ENCODE measurements at places on chromosomes 5 and 9.

DNA sequence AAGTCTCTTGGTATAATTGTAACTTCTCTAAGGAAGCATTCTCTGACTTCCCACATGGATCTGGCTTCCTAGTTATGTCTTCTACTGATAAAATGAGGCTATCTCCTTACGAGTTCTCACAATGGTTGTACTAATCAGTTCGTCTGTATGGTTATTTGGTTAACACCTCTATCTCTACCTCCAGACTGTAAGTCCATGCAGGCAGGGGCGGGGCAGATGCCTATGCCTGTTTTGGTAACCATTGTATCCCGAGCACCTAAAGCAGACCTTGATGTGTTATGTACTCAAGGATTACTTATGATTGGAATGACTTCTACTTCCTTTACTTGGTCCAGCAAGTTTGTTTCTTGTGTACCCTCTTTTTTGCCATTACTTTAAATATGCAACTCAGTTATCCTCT lies 125.0 kb upstream of the PITX1 start:
- DNase-seq, result no peak

- DNase-seq, result no peak
These were observed 31.0 kb upstream of the GNA14 start for GRCh38 chr9:77679088-77679487.

GRCh38 chr5:90221951-90222350 lies 187.6 kb downstream of the CETN3 start:
- DNase-seq, result no peak

DNA sequence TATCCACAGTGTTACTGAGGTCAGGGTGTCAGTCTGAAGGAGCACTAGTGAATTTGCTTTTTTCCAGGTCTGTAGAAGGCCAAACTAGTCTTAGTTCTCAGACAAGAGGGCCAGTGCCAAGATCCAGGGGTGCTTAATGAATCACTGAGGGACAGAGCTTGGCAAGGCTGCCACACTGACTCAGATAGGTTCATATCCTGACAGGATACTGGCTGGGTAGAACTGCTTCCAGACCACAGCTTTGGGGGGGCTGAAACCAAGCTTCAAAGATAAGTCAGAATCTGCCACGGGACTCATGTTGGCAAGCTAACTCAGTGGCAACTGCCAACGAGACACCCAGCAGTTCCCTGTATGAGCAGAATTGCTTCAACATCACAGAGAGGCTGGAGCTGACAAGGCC lies 1125.4 kb downstream of the EFNA5 start:
- DNase-seq, result no peak

- no peak for DNase-seq
These were observed 80.2 kb upstream of the DMRT1 start for GRCh38 chr9:761176-761792.

DNA sequence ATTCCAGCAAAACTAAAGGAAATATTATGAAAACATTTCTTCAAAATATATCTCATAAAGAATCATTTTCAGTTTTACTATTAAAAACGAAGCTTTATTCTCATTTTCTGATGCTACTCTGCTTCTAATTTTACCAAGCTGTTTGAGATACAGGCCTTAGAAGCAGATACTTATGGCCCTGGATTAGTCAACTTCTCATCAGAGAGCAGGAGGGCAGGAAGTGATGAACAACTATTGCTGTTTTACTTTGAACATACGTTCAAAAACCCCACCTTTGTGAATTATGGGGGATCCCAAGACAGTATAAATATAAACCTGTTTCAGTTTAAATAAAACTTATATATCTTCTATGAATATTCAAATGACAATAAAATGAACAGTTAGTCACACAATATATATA lies 16.0 kb downstream of the MPDZ start:
- no peak for DNase-seq

DNA sequence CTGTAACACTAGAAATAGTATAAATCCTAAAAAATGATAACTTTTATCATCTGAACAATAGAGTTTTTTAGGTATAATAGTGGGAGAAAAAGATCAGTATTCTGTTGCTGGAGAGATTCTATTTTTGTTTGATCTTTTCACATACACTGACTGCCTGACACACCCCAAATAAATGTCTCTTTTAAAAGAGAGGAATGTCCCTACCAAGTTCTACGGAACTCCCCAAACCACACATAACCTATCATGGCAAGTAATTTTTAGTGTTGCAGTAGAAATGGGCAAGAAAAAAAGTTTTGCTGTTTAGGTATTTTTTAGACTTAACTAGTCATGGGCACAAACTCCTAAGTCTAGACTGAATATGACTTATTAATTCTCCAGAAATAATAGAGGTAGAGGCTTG lies 139.1 kb downstream of the ELAVL2 start:
- DNase-seq, result no peak

DNA sequence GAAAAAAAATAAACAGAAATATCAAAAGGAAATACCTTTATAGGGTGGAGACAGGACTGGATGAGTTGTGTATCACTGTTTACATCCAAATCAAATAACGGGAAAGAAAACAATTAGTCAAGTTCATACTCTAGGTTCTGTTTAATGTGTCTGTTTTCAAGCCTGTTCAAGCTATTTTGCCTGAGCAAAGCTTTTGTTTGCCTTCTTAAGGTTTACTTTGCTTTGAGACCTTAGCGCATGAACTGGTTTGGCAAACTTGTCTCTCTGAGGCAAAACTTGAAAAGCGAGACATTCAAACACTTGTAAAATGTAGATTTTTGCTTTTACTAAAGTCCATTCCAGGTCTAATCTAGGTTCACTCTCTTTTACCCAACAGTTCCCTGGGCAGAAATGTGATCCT lies 174.1 kb upstream of the RFX3 start:
- DNase-seq, result no peak

GRCh38 chr5:87825583-87825982 lies 412.9 kb upstream of the CCNH start:
- DNase-seq, result no peak

- no peak for DNase-seq
These were observed 194.8 kb downstream of the AUH start for GRCh38 chr9:91166796-91167366.

DNA sequence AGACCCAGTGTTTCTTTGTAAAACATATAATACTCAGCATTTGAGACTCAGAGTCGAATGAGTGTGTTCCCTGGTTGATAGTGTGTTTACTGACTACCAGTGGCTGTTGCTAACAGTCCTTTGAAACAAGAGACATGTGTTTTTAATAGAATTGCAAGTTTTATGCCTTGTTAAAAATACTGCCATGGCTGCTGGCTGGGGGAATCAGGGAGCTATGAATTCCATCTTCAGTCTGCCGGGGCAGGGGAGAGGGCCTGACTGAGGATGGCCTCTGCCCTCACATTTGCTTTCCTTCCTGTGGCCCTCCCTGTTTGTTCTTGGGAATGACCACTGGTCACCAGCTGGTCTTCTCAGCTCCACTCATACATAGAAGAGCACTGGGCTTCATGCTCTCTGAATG lies 63.8 kb downstream of the PDZD2 start:
- no peak for DNase-seq

- DNase-seq, result no peak
These were observed 132.0 kb upstream of the WWC1 start for GRCh38 chr5:168159425-168159824.

- no peak for DNase-seq
These were observed 47.9 kb downstream of the PRRT1B start for GRCh38 chr9:131593091-131593820.

- no peak for DNase-seq
These were observed 7.2 kb upstream of the IRX2 start for GRCh38 chr5:2758632-2759031.

DNA sequence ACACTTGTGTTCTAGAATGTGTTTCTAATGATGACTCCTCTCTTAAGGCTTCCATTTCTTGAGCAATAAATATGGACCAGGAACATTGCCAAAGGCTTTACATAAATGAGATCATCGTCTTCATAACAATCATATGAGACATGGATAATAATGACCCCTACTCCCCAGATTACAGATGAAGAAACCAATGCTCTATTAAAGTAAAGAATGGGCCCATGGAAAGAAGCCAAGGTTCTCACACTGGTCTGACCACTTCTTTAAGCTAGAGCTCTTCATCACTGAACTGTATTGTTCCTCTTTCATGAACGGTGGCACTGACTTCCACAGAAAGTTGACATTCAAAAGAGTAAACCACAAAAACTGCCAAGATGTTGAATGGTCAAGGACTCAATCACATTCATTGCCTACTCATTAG lies 65.3 kb downstream of the MARCHF3 start:
- no peak for DNase-seq

DNA sequence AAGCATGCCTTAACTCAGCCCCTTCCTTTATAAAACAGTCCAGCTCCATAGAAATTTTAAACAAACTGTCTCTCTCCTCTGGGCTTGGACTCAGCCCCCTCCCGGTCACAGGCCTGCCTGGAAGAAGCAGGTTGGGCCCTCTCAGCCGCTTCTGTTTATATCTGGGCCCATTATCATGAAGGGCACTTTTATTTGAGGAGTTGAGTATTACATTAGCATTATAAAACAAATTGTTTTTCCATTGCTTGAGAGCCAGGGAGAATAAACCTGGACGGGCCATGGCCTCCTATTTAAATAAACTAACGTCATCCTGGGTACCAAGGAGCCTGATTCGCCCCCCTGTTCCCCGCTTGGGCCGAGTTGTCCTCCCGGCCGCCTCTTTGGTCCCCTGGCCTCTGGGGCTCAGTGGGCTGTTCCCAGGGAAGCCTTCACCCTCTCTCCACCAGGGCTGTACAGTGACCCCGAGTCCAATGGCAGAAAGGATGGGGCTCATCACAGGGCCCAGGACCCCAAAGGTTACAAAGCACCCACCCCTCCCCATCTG lies 13.2 kb downstream of the IRX2 start:
- DNase-seq, result no peak

DNA sequence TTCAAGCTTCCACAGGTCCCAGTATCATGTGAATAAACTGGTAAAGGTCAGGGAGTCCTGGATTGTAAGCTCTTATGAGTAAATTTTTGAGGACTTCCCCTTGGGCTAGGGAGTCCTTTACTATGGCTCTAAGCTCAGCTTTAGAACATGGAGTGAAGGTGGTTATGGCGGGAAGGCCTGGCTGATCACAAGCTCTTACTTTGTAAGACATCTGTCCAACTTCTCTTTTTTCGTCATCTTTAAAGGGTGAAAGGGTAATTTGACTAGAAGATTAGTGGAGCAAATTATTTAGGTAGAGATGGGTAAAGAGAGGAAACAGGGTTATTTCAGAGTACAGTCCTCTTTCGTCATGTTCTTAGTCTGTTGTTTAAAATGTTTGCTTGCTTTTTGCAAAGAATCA lies 155.4 kb downstream of the AOPEP start:
- no peak for DNase-seq

DNA sequence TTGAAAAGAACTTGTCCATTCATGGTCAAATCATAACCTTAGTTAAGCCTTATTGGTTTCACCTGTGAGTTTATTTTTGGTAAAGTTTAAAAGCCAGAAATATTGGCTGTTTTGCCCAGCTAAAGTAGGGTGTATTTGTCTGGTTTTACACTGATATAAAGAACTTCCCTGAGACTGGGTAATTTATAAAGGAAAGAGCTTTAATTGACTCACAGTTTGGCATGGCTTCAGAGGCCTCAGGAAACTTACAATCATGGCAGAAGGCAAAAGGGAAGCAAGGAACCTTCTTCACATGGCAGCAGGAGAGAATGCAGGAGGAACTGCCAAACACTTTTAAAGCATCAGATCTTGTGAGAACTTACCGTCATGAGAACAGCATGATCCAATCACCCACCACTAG lies 55.3 kb downstream of the JAKMIP2 start:
- DNase-seq, result no peak

- no peak for DNase-seq
These were observed 86.6 kb downstream of the C5orf15 start for GRCh38 chr5:133881576-133882388.

GRCh38 chr9:96448546-96449170 lies 1.3 kb upstream of the HABP4 start:
- DNase-seq, result no peak

DNA sequence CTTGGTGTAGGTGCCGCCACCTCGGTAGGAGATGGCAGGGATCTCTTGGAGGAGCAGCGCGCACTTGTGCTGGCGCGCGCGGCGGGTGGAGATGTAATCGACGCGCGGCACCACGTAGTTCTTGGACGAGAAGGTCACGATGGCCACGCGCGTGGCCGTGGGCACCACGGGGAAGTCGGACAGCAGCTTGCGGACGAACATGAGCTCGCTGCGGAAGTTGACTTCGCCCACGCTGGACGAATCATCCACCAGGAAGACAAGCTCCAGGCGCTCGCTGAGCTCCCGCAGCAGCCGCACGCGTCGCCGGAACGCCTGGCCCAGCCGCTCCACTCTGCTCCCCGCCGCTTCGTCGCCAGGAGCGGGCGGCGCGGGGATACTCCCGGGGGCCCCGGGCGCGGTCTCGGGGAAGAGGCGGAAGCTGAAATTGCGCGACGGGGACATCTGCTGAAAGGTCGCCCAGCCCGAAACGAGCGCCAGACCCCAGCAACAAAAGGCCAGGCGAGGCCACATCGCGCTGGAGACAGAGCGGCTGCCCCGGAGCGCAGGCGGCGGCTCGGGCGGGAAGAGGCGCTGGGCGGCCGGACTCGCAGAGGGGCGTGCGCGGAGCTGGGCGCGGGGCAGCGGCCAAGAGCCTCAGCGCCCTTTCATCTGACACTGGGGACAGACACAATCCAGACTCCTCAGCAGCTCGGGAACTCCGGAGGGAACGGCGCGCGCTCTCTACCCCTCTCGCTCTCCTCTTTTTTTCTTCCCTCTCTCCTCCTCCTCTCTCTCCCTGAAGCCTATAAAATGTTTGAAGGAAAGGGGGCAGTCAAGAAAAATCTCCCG lies at the start of gene SVEP1:
Gene SVEP1, minus strand, starts transcription at position 708 of the 828 bp plus-strand sequence. Its CDS starts 198 bp downstream, at position 510.
- DNase-seq, result no peak

GRCh38 chr5:52950686-52951085 lies 38.5 kb upstream of the ITGA2 start:
- no peak for DNase-seq

DNA sequence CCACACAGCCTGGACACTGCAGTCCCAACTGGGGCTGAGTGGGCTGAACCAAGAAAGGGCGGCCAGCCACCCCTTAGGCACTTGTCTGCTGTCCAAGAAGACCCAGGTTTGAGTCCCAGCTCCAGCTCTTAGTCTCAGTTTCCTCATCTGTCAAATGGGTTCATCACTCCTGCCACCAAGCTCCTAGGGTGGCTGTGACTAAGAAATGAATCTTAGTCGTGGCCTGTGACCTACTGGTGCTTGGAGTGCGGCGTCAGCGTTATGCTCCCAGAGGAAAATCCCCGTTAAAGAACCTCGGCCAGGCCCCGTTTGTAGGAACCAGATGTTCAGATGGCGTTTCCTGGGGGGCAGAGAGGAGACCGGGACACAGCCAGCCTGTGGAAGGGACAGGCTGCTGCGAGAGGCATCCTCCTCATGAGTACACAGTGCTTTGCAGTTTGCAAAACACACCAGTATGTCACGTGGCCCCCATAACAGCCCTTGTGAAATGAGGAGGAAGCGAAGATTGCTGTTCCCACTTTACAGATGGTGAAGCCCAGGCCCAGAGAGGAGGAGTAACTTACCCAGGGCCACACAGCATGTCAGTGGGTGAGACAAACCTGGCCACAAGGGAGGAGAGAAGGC lies 3.3 kb downstream of the FIBCD1 start:
- no peak for DNase-seq

- no peak for DNase-seq
These were observed 266.5 kb upstream of the EFNA5 start for GRCh38 chr5:107937204-107937603.

GRCh38 chr9:20225826-20226225 lies 396.5 kb downstream of the MLLT3 start:
- no peak for DNase-seq
